ENCODE measurements at places on chromosomes 2 and 18.
A peak's percentile ranks its signal among the peaks of the same experiment; 100 is the strongest.

GRCh38 chr2:3075991-3076340, 301.7 kb downstream of the EIPR1 start:
- DNase-seq: no peak

DNA sequence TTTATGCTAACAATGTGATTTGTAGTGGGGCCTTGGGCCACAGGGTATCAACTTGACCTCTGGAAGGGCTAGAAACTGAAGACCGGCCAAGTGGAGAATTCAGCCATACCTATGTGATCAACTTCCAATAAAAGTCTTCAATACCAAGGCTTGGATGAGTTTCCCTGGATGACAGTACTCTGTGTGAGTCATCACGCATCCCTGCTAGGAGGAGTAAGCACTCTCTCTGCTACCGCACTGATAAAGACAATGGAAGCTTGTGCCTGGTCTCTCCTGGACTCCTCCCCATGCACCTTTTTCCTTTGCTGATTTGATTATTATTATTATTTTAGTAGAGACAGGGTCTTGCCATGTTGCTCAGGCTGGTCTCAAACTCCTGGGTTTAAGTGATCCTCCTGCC, 58.1 kb downstream of the SKA1 start:
- no peak for DNase-seq

DNA sequence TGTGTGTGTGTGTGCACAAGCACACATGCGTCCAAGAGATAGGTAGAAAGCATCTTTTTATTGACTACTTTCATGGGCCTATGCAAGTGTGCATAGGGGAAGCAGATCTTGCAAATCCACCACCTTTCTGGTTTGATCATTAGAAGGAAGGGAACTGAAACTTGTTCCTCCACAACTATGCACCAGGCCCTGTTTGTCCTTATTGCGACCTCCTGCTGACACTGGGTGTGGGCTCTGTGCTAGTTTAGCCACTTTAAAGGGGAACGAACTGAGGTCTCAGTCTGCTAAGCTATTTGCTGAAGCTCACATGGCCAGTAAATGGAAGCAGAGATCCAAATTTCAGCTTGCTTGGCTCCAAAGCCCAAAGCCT, 32.1 kb upstream of the INSIG2 start:
- no peak for DNase-seq

DNA sequence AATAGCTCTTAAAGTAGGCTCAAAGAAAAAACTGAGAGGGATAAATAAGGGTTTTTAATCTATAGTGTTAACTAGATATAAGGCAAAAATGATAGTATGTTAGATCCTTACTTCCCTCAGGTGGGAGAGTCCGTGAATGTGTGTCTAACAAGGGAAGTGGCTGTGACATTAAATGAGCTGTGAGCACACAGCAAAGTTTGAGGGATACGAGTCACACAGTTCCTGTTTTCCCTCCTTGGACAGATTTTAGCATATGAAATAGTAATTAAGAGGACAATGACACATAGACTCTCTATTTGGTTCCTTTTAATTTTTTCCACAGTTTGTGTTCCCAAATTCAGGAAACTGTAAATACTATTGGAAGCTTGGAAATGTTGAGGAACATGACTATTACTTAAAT, 148.4 kb upstream of the CAVIN2 start:
- DNase-seq: no peak

DNA sequence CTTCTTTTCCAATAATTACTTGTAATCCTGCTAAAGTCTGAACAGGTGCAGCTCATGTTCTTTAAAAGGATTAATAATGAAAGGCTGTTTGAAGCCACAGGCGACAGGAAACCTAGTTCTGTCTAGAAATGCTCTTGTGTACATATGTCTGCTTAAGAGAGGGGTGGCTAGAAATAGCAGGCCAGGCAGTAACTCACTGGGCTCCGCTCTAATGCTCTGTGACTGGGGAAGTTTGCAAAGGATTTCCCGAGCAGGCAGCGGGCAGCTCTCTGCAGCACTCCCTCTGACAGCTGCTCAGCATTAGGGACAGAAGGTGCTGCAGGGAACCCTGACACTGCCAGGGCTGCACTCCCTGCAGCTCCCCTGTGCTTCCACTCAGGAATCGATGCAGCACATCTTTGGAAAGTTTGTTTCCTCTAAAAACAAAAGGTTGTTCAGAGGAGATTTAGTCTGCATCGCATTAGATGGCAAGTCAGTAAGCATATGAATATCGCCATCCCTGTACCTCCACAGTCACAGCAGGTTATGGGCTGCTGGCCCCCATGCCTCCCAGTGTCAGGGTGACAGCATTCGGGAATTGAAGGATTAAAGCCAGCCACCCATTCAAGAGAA, 33.1 kb upstream of the TTC39C start:
- DNase-seq: no peak

DNA sequence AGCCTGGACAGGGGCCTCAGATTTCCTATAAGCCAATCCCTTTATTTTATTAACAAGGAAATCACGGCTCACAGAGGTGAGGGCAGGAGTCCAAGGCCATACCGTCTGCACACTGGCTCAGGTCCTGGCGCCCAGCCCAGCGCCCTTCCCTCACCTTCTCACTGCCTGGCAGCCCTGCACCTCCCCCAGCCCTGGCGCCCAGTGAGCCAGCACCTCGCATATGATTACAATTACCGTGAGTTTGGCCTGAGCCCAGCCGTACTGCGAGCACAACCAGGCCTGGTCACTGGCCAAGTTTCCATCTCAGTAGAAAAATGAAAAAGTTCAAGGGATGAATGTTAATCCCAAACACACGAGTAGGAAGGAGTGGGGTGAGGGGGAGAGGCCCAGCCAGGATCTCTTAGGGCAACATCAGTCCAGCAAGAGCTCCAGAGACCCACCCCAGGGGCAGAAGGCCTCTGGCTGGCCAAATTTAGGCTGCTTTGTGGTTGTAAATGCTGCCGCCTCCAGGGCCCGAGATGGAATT, 68.4 kb downstream of the MCFD2 start:
- DNase-seq: peak; percentile 65

- no peak for DNase-seq
These were observed 370.4 kb downstream of the SOCS6 start for GRCh38 chr18:70659036-70659925.

DNA sequence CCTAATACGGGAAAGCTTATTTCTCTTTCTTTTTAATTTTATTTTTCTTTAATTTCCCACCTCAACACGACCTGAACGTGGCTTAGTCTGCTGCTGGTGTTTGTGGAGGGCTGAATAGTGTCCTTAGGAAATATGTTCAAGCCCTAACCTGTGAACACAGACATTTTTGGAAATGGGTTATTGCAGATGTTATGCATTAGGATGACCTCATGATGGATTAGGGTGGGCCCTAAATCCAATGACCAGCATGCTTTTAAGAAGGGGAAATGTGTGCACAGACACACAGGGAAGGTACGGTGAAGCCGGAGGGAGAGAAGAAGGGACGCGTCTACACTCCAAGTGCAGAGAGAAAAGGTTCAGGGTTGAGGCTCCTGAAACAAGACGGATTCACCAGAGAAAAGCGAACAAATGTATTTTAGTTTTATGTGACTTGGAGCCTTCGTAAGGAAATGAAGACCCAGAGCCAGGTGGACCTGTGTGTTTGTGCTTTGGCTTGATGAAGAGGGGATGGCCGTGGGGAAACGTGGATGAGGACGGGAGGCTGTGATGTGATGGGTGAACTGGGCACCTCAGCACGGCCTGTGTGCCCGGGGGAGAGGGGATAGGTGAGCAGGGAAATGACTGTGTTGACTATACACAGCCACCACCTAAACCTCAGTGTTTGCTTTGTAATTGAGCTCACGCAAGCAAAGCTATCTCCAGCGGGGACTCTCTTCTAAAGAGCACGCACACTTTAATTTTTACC, 37.5 kb downstream of the RTP5 start:
- no peak for DNase-seq

GRCh38 chr18:34624551-34624950, 85.5 kb upstream of the DTNA start:
- DNase-seq: no peak

DNA sequence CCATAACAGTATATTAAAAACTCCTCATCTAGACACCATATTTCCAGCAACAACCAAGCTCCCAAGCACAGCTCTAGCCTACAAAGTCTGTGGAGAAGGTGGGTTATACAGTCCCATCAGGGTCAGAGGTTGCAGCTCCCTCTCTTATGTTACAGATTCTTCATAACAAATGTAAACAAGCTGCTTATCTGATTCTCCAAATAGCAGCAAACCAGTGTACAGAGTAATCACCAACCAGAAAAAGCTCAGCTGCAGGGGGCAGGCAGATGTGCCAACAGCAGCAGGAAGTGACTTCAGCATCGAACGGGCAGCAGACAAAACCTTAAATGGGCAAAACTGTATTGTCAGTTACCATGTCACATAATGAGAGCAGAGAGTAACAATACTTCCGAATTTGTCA, 52.9 kb upstream of the NABP1 start:
- DNase-seq: no peak

- no peak for DNase-seq
These were observed 180.1 kb downstream of the LDLRAD4 start for GRCh38 chr18:13398631-13399030.

- DNase-seq: no peak
These were observed 12.7 kb downstream of the TMEM177 start for GRCh38 chr2:119691651-119692245.

DNA sequence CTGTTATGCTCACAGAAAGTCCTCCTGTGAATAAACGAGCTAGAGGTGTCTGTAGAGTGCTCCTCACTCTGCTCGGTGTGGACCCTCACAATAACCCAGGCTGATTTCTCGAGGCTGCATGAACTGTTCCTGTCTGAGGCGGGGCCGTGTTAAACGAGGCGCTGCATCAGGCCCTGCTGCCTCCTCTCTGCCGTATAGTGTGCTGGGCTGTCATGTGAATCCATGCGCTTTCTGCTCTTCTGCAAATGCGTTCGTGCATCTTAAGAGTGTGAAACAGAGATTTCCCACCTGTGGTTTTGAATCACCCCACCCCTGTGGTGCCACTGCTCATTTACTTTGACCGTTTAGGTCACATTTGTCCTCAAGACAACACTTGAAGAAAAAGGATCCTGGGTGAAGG, 26.2 kb downstream of the TRAF3IP1 start:
- DNase-seq: no peak

- no peak for DNase-seq
These were observed 57.3 kb downstream of the CPO start for GRCh38 chr2:206996556-206997065.

DNA sequence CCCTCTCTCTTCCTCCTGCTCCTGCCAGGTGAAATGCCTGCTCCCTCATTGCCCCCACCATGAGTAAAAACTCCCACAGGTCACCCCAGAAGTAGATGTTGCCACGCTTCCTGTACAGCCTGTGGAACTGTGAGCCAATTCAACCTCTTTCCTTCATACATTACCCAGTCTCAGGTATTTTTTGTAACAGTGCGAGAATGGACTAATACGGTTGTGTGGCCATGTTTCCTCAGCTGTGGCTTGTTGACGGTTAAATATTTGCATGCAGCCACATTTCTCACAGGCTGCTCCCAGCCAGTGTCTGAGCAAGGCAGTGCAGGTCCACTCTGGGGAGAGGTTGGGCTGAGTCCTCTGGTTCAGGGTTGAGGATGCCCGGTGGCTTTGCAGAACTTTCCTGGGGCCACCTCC, 27.8 kb upstream of the COPS8 start:
- no peak for DNase-seq

GRCh38 chr2:216499641-216500218, 1.1 kb downstream of the RPL37A start:
- DNase-seq: no peak

- DNase-seq: no peak
These were observed 28.2 kb downstream of the LPIN1 start for GRCh38 chr2:11774600-11774999.

DNA sequence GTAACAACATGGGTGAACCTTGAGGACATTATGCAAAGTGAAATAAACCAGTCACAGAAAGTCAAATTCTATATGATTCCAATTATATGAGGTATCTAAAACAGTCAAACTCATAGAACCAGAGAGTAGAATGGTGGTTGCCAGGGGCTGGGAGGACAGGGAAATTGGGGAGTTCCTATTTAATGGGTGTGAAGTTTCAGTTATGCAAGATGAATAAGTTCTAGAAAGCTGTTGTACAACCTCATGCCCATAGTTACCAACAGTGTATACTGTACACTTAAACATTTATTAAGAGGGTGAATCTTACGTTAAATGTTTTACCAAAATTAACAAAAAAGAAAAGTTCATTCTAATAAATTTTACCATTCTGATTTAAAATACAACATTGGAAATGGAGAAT, 92.7 kb upstream of the WDSUB1 start:
- no peak for DNase-seq

DNA sequence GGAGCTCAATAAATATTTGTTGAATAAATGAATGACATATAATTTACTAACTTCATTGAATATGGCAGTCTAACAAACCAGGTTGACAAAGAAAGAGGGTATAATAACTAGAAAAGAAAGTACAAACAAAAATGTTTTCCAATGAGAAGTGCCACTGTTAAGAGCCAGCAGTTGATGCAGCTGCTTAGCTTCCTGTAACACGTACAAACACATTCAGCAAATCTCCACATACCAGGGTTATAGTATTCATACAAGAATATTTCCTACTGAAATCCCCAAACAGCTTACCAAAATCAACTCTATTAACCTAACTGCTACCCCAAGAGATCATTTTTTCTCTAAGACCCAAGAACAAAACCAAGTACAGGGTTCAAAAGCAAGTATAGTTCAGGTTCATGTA, 77.7 kb downstream of the THADA start:
- DNase-seq: no peak

DNA sequence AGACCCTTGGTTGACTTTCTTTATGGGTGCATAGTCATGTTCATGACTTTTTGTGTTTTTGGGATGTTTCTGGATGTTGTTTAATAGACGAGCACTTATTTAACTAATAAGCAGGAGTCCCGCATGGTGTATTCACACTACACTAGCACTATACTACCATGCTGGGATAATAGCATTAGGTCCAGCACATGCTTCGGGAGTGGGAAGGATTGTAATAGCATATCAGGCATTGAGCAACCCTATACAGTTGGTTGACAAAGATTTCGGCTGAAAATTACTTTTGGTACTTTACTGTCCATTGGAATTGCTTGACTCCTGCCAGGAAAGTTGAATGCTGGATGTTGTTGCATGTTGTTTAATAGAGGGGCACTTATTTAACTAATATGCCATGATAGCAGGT, 2.8 kb downstream of the SH3RF3 start:
- no peak for DNase-seq

GRCh38 chr2:164847291-164847690, 5.7 kb upstream of the COBLL1 start:
- DNase-seq: no peak

Measured in right renal cortex interstitium (tissue), 3 donors.